Bronchial smooth muscle cell (primary cell): ENCODE measurements at places on chromosomes 4 and X. TPM values are rescaled to one million over a fixed set of nuclear protein-coding genes. Genes with fewer than 3 reads are reported as not detected.

TEX13C gene
- not detected in 2 replicates for total RNA-seq

POU3F4 gene
- not detected in 2 replicates for total RNA-seq

MAGEA2B gene
- not detected in 2 replicates for total RNA-seq

RBMX2 gene
- total RNA-seq, result 38.9 and 42.6 TPM in 2 replicates

SPON2 gene
- total RNA-seq, result 573 and 703 TPM in 2 replicates

PCYT1B gene
- 0.16 TPM in 1 of 2 replicates, not detected in the other for total RNA-seq

NPY2R gene
- not detected in 2 replicates for total RNA-seq

ALAS2 gene
- not detected in 2 replicates for total RNA-seq

EXOC1L gene
- total RNA-seq, result 0.09 TPM in 1 of 2 replicates, not detected in the other

PASD1 gene
- total RNA-seq, result not detected in 2 replicates

ZBED1 gene
- 23.5 and 27.7 TPM in 2 replicates for total RNA-seq

CDKL2 gene
- total RNA-seq, result 1.2 and 1.3 TPM in 2 replicates

LIMCH1 gene
- 0.17 and 4.9 TPM in 2 replicates for total RNA-seq

FHIP1A gene
- 0.16 TPM in 1 of 2 replicates, not detected in the other for total RNA-seq

WDR17 gene
- total RNA-seq, result 1.4 and 4.3 TPM in 2 replicates

ASB12 gene
- 0.16 and 0.17 TPM in 2 replicates for total RNA-seq

GPC3 gene
- total RNA-seq, result 0.63 and 7.6 TPM in 2 replicates

FAM133A gene
- under 0.01 TPM in 1 of 2 replicates, not detected in the other for total RNA-seq

PRRG1 gene
- total RNA-seq, result 7.7 and 9.1 TPM in 2 replicates

SLC7A11 gene
- total RNA-seq, result 37.5 and 75.0 TPM in 2 replicates

ARX gene
- total RNA-seq, result not detected in 2 replicates

SOD3 gene
- total RNA-seq, result 22.5 and 84.7 TPM in 2 replicates

EOLA1 gene
- 12.6 and 18.1 TPM in 2 replicates for total RNA-seq

UGT2B10 gene
- total RNA-seq, result not detected in 2 replicates

TACC3 gene
- total RNA-seq, result 1.3 and 3.8 TPM in 2 replicates

NCAPG gene
- 1.4 and 4.7 TPM in 2 replicates for total RNA-seq

BRS3 gene
- not detected in 2 replicates for total RNA-seq

LRAT gene
- 0.17 and 0.47 TPM in 2 replicates for total RNA-seq

RPA4 gene
- 0.63 and 0.86 TPM in 2 replicates for total RNA-seq

SCARB2 gene
- total RNA-seq, result 235 and 442 TPM in 2 replicates

HSFX4 gene
- total RNA-seq, result not detected in 2 replicates

CCSER1 gene
- not detected in 2 replicates for total RNA-seq

CCKAR gene
- total RNA-seq, result 6.0 and 45.9 TPM in 2 replicates

LNX1 gene
- 0.77 and 1.7 TPM in 2 replicates for total RNA-seq

TLR2 gene
- 0.17 and 0.32 TPM in 2 replicates for total RNA-seq

GLRA3 gene
- not detected in 2 replicates for total RNA-seq

KLHL4 gene
- under 0.01 TPM in 2 replicates for total RNA-seq

DMP1 gene
- total RNA-seq, result not detected in 2 replicates

S100P gene
- 0.32 and 1.4 TPM in 2 replicates for total RNA-seq

RTL3 gene
- under 0.01 TPM in 1 of 2 replicates, not detected in the other for total RNA-seq

EPGN gene
- total RNA-seq, result 0.32 TPM in 1 of 2 replicates, not detected in the other

TCP11X2 gene
- total RNA-seq, result not detected in 2 replicates

CRLF2 gene
- total RNA-seq, result not detected in 2 replicates
